Stimulated activated CD8-positive, alpha-beta memory T cell treated with anti-CD3 and anti-CD28 coated beads, Interleukin-15, amount 100 ng/mL, for 24 hours (primary cell): ENCODE measurements at places on chromosomes 2 and 18.

DNA sequence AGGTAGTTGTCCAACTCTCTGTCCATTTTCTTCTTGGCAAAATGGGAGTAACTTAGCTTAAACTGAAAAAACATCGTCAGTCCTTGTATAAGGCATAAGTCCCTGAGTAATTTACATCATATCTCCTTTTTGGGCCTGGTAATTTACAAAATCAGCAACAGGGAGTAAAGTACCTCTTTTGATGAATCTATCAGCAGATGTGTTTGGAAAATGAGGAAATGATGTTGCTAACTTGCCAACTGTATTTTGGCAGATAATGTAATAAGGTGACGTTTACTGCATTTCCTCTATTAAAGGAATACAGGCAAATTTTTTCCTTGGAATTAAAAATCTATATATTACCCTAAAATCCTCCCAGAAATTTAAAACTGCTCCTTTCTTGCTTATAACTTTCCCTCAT lies 29.2 kb downstream of the ANKRD44 start:
- DNase-seq = no peak

- DNase-seq = no peak
Observed at GRCh38 chr18:62539284-62540165, 16.7 kb downstream of the ZCCHC2 start.

- DNase-seq = no peak
Observed at GRCh38 chr2:98921062-98921461, 15.0 kb downstream of the CRACDL start.

GRCh38 chr2:218829868-218830451 lies 1.6 kb downstream of the PRKAG3 start:
- DNase-seq = no peak

DNA sequence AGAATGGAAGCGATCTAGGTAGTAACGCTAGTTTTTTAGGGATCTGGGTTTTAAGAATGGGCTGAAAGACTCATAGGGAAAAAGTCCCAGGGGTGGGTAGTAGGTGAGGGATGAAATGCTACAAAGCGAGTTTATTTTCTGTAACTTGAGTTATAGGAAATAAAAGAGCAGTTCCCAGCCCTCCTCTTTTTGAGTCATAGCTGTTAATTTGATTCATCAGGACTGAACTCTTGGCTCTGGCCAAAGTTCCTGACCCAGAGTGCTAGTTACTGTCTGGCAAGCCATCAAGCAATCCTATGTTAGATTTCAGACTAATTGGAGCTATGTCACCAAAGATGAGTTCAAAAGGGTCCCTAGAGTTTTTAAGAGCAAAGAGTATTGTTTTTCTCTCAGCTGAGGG lies 17.4 kb upstream of the NOSTRIN start:
- no peak for DNase-seq

DNA sequence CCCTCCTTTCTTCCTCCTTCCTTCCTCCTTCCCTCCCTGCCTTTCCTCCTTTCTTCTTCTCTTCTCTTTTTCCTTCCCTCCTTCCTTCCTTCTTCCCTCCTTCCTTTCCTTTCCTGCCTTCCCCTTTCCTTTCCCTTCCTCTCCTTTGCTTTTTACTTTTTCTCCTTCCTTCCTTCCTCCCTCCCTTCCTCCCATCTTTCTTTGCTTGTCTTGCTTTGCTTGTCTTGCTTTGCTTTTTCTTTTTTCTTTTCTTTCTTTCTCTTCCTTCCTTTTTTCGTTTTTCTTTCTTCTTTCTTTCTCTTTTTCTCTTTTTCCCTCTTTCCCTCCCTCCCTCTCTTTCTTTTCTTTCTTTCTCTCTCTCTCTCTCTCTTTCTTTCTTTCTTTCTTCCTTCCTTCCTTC lies 113.0 kb downstream of the NYAP2 start:
- DNase-seq = no peak

- no peak for DNase-seq
Observed at GRCh38 chr2:215973954-215974699, 39.2 kb downstream of the MREG start.

DNA sequence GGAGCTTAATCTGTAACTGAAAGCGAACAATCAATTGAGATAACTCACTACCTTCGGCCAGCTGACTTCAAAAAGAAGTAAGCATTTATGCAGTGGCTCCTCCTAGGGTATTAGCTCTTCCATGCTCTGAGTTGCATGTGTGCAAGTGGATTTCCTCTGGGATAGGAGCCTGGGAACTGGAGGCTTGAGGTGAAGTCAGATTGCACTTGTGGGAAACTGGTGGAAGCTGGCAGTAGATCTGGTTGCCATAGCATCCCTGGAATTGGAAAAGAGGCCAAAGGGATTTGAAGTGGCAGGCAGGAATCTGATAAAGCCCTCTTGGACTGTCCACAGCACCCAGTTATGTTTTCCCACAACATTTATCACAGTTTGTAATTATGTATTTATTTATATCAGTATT lies 50.6 kb upstream of the FMNL2 start:
- DNase-seq = no peak

DNA sequence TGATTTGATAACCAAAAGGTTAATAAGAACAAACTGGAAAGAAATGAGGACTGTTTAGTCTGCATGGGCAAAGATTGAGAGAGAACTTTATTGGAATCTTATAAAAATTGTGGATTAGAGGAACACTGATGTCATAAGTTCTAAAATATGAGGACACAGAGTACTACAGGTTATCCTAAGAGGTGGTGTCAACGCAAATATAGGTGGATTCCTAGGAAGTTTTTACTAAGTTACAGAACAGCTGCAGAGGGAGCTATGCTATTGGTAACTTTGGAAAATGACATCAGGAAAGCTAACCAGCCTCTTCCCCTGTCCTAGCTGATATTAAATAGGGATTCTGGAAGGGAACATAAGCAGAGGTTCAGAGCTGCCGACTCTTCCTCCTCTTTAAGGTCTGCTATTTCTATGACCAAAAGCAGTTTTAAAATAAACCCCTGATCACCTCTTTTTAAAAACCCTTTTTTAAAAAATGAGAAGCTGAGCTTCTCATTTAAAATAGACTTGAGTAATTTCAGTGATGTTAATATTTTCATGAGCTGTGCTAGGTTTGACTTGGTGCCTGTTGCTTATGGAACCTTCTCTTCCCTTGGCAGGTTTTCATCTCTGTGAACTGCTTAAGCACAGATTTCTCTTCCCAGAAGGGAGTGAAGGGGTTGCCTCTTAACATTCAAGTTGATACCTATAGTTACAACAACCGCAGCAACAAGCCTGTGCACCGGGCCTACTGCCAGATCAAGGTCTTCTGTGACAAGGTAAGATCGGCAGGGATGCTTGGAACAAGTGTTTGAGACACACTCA lies 34.2 kb downstream of the GRHL1 start:
- no peak for DNase-seq
